ENCODE measurements at places on chromosomes 1 and 21.

GRCh38 chr1:28195780-28196179 lies 19.3 kb upstream of the PTAFR start:
- DNase-seq: peak; percentile 64

DNA sequence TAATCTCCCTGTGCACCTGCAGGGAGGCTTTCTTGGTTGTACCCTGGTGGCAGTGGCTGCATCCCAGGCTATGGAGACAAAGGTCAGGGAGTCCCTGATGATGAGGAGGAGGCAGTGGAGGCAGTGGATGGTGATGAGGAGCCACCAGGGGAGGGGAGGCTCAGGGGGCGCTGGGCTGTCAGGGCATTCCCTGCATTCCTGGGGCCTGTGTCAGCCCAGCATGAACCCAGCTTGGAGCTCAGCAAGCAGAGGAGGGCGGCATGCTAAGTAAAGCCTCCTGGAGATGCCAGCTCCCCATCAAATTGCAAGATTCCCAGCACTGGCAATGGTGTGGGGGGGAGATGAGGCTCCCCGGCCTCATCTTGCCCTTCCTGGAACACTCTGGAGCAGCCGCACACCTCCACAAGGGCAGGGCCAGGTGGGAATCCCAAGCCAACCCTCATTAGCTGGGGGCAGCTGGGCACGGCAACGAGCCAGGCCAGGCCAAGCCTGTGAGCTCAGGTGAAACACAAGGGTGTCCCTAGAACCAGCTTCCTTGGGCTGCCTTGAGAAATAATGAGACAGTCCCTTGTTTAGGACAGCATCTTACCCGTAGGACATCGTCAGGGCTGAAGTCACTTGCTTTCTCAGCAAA lies 469.5 kb downstream of the MATN1 start:
- peak; percentile 84 for DNase-seq

DNA sequence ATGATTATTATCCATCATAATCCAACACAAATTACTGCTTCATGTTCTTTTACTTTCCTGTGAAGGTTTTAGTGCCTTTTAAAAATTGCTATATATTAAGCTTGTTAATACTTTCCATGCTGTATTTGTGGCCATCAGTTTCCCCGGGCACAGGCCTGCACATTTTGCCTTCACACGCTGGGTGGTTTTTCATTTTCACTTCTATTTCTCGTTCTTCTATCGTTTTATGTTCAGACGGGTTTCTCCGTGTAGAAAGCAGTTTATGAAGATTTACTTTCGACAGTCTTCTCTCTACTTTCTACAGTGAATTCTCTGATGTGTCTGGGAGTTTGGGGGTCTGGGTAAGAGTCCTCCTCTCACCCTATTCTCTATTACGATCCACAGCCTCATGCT lies 9.5 kb downstream of the RUNX3 start:
- DNase-seq: no peak

GRCh38 chr1:220685879-220686278 lies 4.3 kb upstream of the C1orf115 start:
- DNase-seq: peak; percentile 75

- no peak for DNase-seq
Measured at GRCh38 chr1:45589861-45590260, 6.0 kb downstream of the NASP start.

- peak; percentile 78 for DNase-seq
Measured at GRCh38 chr1:175933801-175934200, 190.4 kb upstream of the TNR start.

DNA sequence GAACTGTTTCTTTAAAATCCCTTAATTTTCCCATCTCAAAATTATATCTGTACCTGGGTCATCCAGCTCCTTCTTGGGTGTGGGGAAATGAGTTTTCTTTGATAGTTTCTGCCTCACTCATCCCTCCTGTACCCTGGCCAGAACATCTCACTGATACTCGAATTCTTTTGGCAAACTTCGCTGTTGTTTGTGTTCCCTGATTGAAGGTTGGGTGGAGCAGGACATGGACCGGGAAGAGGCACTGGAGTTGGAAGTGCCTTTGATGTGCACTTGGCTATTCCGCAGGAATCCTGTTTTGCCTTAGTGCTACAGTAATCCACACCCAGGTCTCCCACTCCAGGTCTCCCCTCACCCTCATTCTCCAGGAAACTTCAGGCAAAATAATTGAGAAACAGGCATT lies 11.2 kb downstream of the MINDY1 start:
- no peak for DNase-seq

DNA sequence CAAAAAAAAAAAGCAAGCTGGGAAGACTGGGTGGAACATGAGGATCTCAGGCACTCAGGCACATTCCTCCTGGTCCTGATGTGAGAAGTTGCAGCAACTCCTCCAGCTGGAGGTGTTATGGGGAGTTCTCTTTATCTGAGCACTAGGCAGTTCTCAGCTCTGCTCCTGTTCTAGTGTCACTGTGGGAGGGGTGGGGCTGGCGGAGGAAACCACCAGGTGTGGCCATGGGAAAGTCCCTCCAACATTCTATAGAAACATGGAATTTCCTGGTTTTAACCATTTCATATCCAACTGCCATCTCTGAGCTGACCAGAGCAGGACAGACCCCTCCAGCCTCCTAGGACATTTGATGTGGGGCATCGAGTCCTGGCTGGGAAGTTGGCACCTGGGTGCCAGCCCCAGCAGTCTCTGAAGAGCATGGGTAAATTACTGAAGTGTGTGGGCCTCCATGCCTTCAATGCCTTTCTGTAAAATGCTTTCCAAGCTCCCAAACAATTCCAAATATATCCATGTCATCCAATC lies 804 bp upstream of the IKBKE start:
- DNase-seq: no peak

DNA sequence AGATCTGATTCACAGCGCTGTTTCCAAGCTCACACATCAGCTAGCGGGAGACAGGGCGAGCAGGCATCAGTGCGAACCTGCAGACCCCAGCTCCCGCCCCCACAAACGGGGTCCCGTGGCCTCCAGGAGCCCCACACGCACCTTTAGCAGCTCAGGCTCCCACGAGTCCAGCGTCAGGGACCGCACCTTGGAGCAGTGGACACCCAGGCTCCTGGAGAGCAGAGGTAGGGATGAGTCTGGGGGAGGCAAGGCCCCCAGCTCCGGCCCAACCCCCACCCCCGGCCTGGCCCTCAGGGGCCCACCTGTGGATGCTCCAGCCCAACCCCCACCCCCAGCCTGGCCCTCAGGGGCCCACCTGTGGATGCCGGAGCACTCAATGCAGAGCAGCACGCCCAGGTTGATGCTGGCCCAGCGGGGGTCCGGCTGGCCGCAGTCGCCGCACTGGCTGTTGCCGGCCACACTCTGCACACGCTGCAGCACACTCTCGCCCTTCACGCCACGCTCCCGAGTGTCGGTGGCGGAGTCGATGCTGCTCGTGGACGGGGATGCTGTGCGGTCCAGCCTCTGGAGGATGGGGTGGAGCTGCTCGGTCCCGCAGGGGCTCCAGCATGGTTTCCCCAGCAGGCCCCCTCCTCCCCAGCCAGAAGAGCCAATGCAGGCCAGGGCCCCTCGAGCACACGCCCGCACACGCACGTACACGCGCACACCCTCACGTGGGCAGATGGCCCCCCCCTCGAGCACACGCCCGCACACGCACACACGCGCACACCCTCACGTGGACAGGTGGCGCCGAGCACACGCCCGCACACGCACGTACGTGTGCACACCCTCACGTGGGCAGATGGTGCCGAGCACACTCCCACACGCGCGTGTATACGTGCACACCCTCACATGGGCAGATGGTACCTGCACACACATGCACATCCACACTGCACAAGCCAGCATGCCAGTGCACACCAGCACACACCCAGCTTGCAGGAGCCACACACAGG lies 11.4 kb downstream of the ACAP3 start:
- DNase-seq: no peak

DNA sequence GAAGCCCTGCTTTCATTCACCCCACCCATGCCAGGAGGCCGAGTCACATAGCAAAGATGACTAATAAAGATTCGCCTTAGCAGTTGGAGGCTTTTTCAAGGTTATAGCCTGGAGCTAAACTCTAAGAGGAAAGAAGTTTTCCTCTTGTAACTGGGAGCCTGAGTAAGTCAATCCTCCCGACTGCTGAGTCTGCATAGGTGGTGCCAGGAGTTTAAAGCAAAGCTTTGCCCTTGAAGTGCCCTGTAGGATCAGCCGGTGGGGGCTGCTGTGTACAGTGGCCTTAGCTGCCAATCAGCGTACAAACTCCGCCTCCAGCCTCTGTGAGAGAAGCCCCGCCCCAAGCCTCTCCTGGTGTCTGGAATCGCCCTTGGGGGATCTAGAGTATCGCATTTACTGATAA lies 147.5 kb upstream of the SPATA6 start:
- DNase-seq: peak; percentile 89

- no peak for DNase-seq
Measured at GRCh38 chr1:108706643-108707042, 6.1 kb upstream of the FNDC7 start.

- DNase-seq: no peak
Measured at GRCh38 chr1:107702946-107703571, 261.9 kb downstream of the VAV3 start.

GRCh38 chr1:87103074-87103473 lies 188.6 kb downstream of the HS2ST1 start:
- no peak for DNase-seq

GRCh38 chr1:68057564-68057963 lies 7.1 kb upstream of the DIRAS3 start:
- peak; percentile 67 for DNase-seq

GRCh38 chr1:170530972-170531757 lies 801 bp upstream of the GORAB start:
- DNase-seq: no peak

GRCh38 chr1:241531195-241532161 lies 700 bp upstream of the KMO start:
- no peak for DNase-seq

DNA sequence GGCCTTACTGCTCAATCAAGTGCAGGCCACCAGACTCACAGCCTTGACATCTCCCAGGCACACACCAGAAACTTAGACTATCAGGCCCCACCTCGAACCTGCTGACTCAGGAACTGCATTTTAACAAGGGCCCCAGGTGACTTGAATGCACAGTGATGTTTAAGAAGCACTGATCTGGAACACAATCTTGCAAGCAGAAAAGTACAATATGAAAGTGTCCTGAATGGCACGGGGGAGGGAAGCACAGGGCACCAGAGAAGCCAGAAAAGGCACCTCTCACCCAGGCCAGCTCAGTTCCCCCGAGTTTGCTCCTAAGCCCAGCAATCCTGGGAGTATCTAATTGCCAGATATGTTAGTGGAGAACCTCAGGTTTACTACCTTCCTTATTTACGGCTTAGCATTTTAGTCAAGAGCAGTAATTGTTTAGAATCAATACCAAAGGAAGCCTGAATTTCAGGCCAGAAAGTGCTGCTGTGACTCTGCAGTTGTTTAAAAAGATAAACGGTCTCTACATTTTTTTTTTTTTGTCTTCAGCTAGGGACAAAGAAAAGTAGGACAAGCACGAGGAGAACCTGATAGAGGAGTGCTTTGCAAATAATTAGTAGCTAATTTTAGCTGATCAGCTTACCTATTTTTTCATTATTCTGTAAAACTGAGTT lies 50.9 kb upstream of the CDC42BPA start:
- no peak for DNase-seq

DNA sequence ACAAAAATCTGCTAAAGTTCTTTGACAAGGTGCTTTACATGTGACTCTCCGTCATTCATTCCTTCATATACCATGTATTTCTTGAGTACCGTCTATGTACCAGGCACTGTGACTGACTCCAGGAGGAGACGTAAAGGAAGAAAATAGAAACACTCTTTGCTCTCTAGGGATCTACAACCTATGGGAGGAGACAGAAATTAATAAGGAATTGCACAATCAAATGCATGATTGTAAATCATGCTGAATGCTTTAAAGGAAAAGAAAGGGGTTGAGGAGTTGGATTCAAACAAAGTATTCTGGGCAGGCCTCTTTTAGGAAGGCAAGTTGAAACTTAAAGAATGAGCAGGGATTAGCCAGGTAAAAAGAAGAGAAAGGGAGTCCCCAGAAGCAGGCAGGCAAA lies 239.1 kb upstream of the FGGY start:
- no peak for DNase-seq

DNA sequence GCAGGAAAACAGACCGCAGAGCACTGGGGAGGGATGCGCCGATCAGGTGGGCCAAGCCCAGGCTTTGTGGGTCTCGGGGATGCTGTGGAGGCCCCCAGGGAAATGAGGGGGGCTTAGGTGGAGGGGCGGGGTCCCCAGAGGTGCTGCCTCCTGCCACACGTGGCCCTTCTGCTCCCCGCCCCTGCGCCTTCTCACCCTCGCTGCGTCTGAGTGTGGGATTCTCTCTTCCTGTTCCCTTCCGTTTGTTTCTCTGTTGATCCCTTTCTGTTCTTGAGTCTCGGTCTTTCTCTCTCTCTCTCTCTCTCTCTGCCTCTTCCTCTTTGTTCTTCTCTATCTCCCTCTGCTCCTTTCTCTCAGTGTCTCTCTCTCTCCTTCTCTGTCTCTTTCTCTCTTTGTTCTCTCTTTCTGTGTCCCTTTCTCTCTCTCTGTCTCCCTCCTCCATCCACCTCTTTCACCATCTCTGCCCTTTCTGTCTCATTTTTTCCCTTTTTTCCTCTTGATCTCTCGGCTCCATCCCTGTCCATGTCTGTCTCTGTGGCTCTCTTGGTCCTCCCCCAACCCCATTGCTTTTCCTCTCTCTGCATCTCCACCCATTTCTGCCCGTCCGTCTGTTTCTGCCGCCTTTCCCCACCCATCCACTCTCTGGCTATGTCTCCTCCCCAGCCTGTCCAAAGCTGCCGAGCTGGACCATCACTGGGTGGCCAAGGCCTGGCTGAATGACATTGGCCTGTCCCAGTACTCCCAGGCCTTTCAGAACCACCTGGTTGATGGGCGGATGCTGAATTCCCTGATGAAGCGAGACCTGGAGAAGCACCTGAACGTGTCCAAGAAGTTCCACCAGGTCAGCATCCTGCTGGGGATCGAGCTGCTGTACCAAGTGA lies 52.4 kb upstream of the TMEM51 start:
- no peak for DNase-seq

GRCh38 chr1:103087256-103087655 lies 21.1 kb downstream of the COL11A1 start:
- no peak for DNase-seq

DNA sequence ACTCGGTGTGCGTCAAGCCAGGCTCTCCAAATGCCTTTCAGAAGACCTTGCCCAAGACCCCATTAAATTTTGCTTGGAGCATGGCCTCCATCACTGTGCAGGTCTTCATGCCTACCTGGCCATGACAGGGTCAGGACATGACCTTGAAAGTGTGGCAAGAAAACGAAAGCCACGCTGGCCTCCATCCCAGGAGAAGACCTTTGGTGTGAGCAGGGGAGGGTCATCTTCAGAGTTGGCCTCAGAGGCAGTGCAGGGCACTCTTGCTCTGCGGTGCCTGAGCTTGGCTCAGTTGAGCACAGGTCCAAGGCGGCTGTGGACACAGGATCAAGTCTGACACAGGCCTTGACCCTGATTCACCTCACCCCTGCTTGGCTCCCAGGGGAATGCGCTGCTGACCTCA lies 181.4 kb upstream of the TMEM51 start:
- no peak for DNase-seq

GRCh38 chr1:214464445-214465287 lies 86.7 kb downstream of the PTPN14 start:
- no peak for DNase-seq
